Pancreas (tissue), 10 donors: ENCODE measurements at places on chromosomes 16 and 17. TPM values are rescaled to one million over a fixed set of nuclear protein-coding genes. Genes with fewer than 3 reads are reported as not detected.

The DOC2B gene
- 13.6 TPM for total RNA-seq

GRCh38 chr17:12618557-12618956 is 47.1 kb upstream of the MYOCD start:
- no peak overlapping the region for H3K4me3 ChIP-seq
- H3K27ac ChIP-seq, result no peak overlapping the region
- H3K4me1 ChIP-seq, result no peaks in the 10 kb centered on the region
- no peaks in the 10 kb centered on the region for H3K36me3 ChIP-seq
- H3K27me3 ChIP-seq, result no peaks in the 10 kb centered on the region
- no peak for DNase-seq

DNA sequence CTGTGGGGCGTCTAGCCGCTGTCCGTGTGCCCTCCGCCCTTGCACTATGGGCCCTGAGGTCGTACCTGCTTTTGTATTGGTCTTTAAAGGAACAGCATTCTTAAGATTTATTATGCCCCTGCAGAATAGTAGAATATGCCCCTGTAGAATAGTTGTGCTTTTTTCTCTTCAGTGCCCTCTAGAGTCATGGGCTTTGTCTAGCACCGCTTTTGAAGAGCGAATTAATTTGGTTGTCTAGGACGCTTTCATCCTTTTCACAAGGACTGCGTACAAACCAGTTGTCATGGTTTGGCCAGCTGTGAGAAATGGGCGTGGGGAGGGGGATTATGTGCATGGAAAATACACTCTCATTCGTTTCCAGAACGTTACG is 621 bp downstream of the CEP95 start:
- H3K27ac ChIP-seq, result peak overlapping the region; percentile 100
- H3K27me3 ChIP-seq, result no peaks in the 10 kb centered on the region
- peak; percentile 23 for DNase-seq
- peaks cover 31% of the 10 kb centered on the region for H3K4me1 ChIP-seq

The NAE1 gene
- total RNA-seq, result 22.2 TPM

DNA sequence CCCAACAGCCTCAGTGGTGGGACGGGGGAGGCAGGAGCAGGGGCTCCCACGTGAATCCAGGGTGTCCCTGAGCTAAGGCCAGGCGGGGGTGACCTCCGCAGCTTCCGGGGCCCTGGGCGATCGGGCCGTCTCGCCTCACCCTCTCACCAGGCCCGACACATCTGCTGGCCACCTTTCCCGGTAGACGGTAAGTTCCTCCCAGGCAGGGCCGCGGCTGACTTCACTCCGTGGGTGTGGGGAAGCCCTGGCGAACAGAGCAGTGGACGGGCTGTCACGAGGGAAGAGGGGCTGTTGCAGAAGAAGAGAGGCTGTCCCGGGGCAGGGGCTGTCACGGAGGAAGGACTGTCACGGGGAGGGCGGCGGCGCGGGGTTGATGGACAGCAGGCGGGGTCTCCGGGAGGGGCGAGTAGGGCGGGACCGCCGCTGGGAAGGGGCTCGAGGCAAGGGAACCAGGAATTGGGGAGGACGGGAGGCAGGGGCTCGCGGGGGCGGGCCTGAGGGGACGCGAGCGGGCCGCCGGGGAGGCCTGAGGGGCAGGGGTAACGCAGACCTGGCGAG is 498 bp downstream of the PKMYT1 start:
- H3K4me1 ChIP-seq, result peaks cover 22% of the 10 kb centered on the region
- H3K36me3 ChIP-seq, result no peaks in the 10 kb centered on the region
- peak overlapping the region; percentile 79 for H3K4me3 ChIP-seq
- H3K27me3 ChIP-seq, result no peaks in the 10 kb centered on the region
- no peak for DNase-seq

DNA sequence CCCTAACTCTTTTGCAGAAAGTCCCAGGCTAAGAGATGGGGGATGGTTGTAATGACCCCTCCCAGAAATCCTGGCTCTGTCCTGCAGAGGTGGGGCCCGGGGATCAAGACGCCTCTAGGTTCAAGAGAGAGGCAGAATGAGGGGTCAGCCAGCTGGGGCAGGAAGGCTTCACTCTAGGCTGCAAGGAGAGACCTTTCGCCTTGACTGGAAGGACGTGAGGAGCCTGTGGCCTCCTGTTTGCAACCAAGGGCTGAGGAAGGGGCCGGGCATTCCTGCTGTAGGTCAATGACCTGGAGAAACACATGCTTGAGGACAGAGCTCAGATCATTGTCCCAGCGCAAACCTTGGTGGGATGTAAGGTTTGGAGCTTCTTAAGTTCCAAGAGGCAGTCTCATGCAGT is 8.7 kb upstream of the CETP start:
- DNase-seq, result no peak
- H3K4me3 ChIP-seq, result no peak overlapping the region
- H3K27ac ChIP-seq, result no peak overlapping the region
- H3K4me1 ChIP-seq, result no peaks in the 10 kb centered on the region
- H3K36me3 ChIP-seq, result no peaks in the 10 kb centered on the region

The MT1H gene
- 27.3 TPM for total RNA-seq

- no peaks in the 10 kb centered on the region for H3K27me3 ChIP-seq
- no peaks in the 10 kb centered on the region for H3K36me3 ChIP-seq
- H3K4me3 ChIP-seq, result no peak overlapping the region
These were observed 2.5 kb upstream of the BANP start for GRCh38 chr16:87948735-87949070.

DNA sequence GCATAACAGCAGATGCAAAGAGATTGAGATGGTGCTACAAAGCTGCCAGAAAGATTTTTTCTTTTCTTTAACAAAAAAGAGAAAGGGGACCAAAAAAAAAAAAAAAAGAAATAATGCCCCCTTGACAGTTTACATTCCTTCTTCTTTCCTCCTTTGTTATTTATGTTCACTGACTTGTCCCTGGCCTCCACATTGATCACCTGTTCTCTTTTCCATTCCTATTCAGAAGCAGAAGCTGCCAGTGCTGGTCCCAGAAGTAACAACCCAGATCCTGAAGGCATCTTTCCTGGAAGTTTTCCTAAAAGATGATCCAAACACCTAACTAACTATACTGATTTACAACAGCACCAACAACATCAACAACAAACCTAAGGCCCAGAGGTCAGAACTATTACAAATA is 728.1 kb downstream of the KCNJ2 start:
- H3K4me1 ChIP-seq, result no peaks in the 10 kb centered on the region
- H3K27me3 ChIP-seq, result no peaks in the 10 kb centered on the region
- H3K4me3 ChIP-seq, result no peak overlapping the region
- no peaks in the 10 kb centered on the region for H3K36me3 ChIP-seq
- no peak for DNase-seq

GRCh38 chr16:57637424-57637823 is 9.0 kb downstream of the ADGRG1 start:
- peaks cover 38% of the 10 kb centered on the region for H3K4me1 ChIP-seq
- H3K4me3 ChIP-seq, result no peak overlapping the region
- no peaks in the 10 kb centered on the region for H3K27me3 ChIP-seq
- DNase-seq, result peak; percentile 45

GRCh38 chr17:51921500-51921899 is 237.0 kb downstream of the CA10 start:
- H3K27me3 ChIP-seq, result no peaks in the 10 kb centered on the region
- no peak overlapping the region for H3K4me3 ChIP-seq
- no peak overlapping the region for H3K27ac ChIP-seq
- peaks cover 4% of the 10 kb centered on the region for H3K4me1 ChIP-seq
- no peak for DNase-seq
- H3K36me3 ChIP-seq, result no peaks in the 10 kb centered on the region

The TOM1L1 gene
- total RNA-seq, result 32.1 TPM

The TP53TG3F gene
- not detected for total RNA-seq

The UMOD gene
- 3.6 TPM for total RNA-seq

- no peak for DNase-seq
- no peak overlapping the region for H3K27ac ChIP-seq
- no peak overlapping the region for H3K4me3 ChIP-seq
- H3K27me3 ChIP-seq, result no peaks in the 10 kb centered on the region
- peaks cover 35% of the 10 kb centered on the region for H3K36me3 ChIP-seq
These were observed 5.6 kb downstream of the KIF1C start for GRCh38 chr17:5003214-5003867.

- H3K36me3 ChIP-seq, result peaks cover under 1% of the 10 kb centered on the region
- no peak overlapping the region for H3K4me3 ChIP-seq
- no peak overlapping the region for H3K27ac ChIP-seq
- H3K27me3 ChIP-seq, result no peaks in the 10 kb centered on the region
These were observed 27.0 kb downstream of the ZSWIM7 start for GRCh38 chr17:15972497-15972951.

DNA sequence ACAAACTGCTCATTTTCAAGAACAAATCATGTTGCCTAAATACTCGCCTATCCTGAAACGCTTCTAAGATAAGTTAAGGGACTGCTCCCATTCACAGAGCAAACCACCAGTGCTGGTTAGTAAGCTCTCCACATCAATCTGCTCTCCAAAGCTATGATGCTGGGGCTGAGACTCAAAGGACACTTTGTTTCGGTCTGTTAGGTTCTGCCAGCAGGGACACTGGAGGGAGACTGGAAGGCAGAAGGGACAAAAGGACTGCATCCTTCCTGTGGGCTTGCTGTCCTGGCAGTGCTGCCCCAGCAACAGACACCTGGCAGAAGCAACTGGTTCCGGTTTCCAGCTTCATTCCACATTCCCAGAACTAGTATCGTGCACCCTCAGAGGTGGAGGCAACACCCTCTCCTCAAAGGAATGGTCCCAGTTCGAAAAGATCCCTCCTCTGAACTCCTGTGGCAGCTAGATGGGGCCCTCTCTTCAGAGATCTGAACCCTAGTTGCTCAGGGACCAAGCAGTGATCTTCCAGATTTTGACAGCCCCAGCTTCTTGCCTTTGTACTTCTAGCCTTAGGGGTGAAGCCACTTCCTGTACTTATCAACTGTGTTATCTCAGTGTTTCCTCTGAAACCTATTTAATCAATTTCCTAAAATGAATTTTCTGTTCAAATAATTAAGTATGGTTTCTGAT is 73.4 kb upstream of the GSG1L start:
- DNase-seq, result no peak
- peaks cover 3% of the 10 kb centered on the region for H3K36me3 ChIP-seq
- H3K27ac ChIP-seq, result no peak overlapping the region

GRCh38 chr16:50858877-50859627 is 117.2 kb downstream of the CYLD start:
- H3K27ac ChIP-seq, result no peak overlapping the region
- no peak overlapping the region for H3K4me3 ChIP-seq
- H3K27me3 ChIP-seq, result no peaks in the 10 kb centered on the region
- no peaks in the 10 kb centered on the region for H3K4me1 ChIP-seq

DNA sequence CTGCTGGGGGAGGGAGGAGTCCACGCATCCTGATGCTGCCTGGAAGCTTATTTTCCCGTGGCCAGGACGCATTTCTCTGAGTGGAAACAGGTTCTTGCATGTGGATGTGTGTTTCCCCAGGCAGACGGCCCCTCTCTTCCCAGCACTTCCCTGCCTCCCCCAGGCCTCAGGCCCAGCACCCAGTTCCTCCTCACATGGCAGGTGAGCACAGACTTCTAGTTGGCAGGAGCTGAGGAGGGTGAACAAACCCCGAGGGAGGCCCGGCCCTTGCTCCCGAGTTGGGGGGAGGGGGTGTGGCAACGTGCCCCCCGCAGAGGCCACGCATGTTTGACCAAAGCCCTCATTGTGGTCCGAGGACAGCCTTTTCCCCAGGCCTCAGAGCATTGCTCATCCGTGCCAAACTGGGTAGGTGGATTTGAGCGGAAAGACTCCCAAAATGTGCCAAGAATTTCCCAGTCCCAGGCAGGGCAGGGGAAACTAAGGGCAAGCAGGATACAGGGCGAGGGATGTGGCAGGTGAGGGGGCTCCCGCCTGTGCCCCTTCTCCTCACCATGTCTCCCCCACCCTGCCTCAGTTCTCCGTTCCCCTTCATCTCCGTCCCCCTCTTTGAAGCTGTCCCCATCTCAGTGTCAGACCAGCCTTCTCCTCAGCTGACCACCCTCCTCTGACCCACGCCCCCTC is 1.5 kb upstream of the SPEM1 start:
- no peak overlapping the region for H3K27ac ChIP-seq
- DNase-seq, result no peak
- no peaks in the 10 kb centered on the region for H3K4me1 ChIP-seq
- H3K4me3 ChIP-seq, result no peak overlapping the region
- H3K36me3 ChIP-seq, result no peaks in the 10 kb centered on the region

DNA sequence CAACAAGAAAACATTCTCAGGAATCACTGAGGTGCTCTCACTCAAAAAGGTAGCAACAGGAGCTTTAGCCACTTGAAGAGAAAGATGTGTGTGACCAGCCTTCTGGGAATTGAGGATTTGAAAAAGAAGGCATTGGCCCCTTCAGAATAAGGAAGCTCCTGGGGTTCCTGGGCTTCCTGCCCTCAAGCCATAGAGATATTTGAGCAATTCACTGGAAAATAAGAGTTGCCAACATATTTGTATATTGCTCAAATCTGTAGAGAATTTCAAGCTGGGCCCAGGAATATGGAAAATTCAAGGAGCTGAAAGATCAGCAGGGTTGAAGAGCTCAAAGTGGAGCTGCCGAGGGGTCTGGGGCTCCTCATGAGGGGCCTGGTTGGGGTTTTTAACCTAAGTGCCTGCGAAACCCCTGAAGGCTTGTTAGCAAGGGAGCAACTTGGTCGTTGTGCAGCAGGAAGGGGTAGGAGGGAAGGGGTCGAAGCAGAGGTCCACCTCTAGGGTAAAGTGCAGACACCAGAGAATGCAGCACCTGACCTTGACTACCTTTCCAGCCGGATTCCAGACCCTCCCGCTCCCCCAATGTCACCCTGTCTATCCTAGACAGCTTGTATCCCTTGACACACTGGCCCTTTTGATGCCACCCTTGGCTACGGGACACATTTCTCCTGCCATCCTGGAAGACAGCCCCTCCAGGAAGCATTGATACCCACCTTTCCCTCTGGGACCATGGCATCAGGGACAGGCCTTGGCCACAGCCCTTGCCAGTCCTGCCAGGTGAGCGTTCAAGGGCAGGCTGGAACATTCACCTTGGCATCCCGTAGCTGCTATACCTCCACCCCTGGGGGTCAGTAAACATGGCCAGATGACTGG is 67.6 kb upstream of the SREBF1 start:
- DNase-seq, result no peak
- no peaks in the 10 kb centered on the region for H3K27me3 ChIP-seq
- H3K27ac ChIP-seq, result no peak overlapping the region
- H3K4me3 ChIP-seq, result no peak overlapping the region
